ENCODE measurements at places on chromosomes 12 and 14.

- no peak for DNase-seq
Observed at GRCh38 chr12:106582249-106582591, 584 bp upstream of the RFX4 start.

- DNase-seq: peak; percentile 13
Observed at GRCh38 chr12:78864403-78864869, at the start of gene SYT1. SYT1 (plus strand) TSS chr12:78864774.

GRCh38 chr12:58291106-58291505 lies 349.7 kb downstream of the ATP23 start:
- no peak for DNase-seq

- no peak for DNase-seq
Observed at GRCh38 chr12:54984658-54985376, at the start of gene TESPA1. TESPA1 (minus strand) TSS chr12:54984762; CDS start chr12:54974562, 10,200 bp downstream.

- DNase-seq: peak; percentile 54
Observed at GRCh38 chr12:105420659-105421240, 90.3 kb downstream of the C12orf75 start.

GRCh38 chr12:54232790-54233189 lies 44.0 kb upstream of the SMUG1 start:
- DNase-seq: no peak

DNA sequence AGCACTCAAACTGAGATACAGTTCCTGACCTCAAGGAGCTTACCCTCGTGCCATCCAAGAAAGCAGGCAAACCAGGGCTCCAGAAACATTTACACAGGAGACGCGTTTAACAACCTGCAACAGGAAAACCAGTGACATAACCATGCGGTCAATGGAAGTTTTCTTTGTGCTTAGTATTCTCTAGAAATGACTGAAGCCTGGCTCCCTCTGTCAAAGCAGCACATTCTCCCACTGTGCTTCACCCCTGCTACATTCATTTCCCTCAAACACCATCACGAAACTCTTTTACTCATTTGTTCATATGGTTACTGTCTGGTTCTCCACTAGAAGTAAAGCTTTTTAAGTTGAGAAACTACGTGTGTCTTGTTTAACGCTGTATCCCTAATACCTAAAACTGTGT lies 161.3 kb upstream of the CCND2 start:
- DNase-seq: no peak

- DNase-seq: no peak
Observed at GRCh38 chr12:106600503-106600902, 17.7 kb downstream of the RFX4 start.

DNA sequence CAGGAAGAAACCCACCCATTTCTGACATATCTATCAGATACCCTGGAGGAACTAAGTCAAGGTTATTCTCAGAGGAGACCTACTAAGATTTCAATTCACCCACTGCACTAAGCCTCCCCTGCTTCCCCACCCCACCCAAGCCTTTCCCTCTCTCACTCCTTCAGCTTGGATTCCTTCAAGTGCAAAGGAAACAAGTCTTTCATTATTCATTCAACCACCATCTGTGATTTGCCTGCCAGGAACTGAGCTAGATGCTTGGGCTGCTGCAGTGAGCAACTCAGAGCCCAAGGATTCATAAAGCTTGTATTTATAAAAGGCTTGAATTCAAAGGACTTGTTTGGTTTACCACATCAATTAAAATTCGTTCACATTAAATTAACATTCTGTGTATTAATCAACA lies 161.3 kb downstream of the GXYLT1 start:
- no peak for DNase-seq

DNA sequence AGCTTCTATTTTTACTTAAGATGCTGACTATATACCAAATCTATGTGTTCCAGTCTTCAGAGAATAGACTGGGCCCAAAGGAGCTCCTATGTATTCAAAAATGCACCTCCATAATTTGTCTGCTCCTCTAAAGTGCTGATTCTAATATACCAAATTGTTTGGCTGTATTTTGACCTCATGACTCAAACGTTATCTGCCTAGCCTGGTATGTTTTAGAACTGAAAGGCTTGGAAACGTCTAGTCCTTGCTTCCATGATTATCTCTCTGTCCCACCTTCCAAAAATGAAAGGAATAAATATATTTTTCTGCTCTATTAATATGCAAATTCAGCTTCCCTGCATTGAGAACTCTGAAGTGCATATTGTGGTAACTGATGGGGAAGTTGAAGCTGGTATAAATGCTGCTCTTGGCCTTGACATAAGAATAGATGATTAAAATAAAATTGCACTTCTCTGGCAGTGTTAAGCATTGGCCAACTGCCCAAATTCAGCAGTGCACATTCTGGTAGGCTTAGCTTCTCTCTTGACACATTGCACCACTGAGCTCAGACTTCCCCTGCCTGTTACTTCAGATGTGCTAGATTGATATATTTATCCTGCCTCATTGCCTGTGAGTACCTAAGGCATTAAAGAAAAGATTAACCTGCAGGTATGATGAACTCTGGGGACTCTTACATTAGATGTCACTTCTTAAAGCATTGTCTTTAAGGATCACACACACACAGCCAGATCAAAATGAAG lies 882.3 kb downstream of the RPS29 start:
- no peak for DNase-seq

GRCh38 chr14:93702946-93703345 lies 85.3 kb downstream of the PRIMA1 start:
- no peak for DNase-seq

DNA sequence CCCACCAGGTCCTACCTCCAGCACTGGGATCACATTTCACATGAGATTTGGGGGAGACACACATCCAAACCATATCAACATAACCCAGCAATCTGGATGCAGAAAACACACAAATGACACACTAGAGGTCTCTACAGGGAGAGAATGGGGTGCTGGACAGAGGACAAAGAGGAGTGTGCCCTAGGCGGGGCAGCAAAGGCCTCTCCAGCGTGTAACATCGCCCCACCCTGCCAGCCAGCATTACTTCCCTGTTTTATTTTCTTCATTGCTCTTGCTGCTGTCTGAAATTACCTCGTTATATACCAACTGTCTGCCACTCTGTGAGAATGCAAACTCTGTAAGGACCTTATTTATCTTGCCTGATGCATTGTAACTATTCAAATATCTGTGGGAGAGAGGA lies 61.1 kb downstream of the RIMBP2 start:
- no peak for DNase-seq

- no peak for DNase-seq
Observed at GRCh38 chr14:23183479-23183878, at the start of gene SLC7A8. SLC7A8 (minus strand) TSS chr14:23183660; CDS start chr14:23182914, 746 bp downstream.

- no peak for DNase-seq
Observed at GRCh38 chr14:75905147-75905904, 76.5 kb downstream of the TGFB3 start.

DNA sequence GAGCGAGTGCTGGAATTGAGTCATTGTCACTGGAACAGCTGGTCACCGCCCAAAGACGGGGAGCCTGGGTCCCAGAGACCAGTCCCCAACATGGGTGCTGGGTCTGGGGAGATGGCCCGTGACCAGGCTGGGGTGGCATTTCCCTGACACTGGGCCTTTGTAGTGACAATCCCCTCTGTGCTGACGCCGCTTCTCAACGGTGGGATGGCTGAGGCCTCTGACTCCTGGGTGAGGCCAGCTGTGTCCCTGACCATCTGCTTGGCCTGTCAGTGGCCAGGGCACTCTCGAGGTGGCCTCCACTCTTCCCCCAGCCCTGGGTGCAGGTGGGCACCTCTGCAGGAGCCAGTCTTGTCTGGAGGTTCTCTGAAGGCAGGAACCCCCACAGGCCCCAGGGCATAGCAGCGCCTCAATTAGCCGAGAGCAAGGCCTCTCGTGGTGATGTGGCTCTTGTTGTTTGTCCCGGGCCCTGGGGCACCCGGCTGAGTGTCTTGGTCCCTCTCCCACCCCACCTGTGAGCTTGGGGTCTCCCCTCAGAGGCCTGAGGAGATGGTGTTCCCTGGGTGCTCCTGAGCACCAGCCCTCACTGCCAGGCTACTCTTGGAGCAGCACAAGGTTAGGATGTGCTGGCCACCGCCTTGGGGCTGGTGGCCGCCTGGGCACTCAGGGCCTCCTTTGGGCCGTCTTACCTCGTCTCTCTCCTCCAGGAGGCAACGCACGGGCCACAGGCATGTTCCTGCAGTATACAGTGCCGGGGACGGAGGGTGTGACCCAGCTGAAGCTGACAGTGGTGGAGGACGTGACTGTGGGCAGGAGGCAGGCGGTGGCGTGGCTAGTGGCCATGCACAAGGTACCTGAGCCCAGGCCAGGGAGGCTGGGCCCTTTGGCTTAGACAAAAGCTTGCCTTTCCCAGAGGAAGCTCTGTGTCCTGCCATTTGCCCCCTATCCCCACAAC lies 16.6 kb downstream of the ZFYVE21 start:
- DNase-seq: no peak

GRCh38 chr14:42869681-42870080 lies 1263.0 kb downstream of the LRFN5 start:
- no peak for DNase-seq

DNA sequence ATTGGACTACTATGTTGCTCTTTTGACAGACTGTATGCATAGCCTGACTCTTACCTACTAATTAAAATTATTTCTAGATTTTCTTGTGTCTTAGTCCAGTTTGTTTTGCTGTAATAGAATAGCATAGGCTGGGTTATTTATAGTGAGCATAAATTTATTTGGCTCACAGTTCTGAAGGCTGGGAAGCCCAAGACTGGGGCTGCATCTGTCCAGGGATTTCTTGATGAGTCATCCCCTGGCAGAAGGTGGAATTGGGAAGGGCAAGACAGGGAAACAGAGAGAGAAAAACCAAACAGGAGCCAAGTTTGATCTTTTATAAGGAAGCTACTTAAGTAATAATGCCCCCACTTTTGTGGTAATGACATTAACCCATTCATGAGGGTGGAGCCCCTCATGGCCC lies 759.2 kb upstream of the LRFN5 start:
- no peak for DNase-seq

DNA sequence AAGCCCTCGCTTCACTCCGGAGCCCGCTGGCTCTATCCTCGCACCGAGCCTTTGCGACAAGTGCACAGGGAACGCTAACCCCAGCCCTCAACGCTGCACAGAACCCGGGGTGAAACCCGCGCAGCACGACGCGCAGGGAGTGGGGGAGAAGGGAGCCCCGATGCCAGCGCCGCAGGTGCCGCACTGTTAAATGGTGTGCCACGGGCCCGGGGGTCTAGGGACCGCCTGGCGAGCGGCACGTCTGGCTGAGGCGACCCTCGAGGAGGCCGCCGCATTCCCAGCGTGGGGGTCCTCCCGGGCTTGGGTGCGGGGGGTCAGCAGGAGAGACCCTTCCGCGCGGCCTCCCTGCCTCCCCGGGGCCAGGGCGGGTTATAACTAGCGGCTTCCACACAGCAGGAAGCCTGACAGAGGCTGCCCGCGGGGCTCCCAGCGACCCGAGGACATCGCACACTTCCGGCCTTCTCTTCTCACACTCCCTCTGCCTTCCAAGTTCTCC lies 23.8 kb upstream of the LRTM2 start:
- DNase-seq: no peak

DNA sequence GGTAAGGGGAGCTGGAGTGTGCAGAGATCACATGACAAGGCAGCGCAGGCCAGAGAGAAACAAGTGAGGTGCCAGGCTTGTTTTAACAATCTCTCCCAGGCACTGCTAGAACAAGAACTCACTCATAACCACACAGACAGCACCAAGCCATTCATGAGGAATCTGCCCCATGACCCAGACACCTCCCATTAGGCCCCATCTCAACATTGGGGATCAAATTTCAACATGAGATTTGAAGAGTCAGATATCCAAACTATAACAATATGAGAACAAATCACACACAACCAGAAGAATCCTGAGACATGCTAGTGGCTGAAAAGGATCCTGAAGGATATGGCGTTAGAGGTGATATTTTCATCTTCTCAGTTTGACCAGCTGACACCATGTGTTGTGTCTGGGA lies 21.9 kb downstream of the OR6J1 start:
- no peak for DNase-seq

DNA sequence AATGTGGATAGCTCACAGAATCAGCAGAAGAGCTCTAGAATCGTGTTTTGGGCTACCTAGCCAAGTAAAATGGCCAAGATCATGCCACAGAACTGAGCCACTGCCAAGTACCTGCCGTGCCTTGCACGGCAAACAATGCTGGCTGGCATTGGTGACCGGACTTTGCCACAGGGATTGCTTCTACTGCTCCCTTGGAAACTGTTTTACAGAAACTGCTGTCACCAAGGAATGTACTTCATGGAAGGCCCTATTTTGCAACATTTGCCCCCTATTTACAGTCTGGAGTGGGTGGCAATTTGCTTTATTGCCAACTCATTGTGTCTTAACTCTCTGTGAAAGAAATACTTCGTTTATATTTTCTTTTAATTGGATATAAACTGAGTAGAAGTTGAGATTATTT lies 49.0 kb downstream of the BORCS5 start:
- DNase-seq: no peak

DNA sequence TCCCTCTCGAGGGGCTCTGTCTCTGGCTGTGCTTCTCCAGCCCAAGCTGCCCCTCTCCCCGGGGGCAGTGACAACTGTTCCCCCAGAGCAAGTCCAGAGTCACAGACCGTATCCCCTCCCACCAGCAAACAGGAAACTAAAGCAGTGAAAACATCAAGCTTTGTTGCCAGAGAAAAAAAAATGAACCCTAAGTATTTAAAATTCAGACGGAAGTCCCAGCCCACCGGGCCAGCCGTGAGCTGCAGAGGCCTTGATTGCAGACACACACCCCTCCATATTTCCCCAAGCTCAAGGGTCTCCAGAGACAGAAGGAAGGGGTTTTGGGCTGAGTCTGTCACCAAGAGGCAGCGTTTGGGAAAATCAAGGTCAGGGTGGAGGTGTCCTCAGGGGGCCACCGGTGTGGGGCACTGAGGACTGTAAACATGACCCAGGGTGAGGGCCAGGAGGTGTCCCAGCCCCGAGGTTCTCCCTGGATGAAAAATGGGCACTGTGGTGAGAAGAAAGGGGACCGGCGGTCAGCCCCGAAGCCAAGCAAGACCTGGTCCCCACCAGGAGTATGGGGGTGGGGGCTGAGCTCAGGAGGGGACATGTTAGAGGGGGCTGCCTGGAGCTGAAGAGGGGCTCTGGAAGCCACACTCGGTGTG lies 7.7 kb downstream of the PHETA1 start:
- DNase-seq: no peak

GRCh38 chr12:93851257-93851671 lies 174.1 kb downstream of the CRADD start:
- DNase-seq: no peak

DNA sequence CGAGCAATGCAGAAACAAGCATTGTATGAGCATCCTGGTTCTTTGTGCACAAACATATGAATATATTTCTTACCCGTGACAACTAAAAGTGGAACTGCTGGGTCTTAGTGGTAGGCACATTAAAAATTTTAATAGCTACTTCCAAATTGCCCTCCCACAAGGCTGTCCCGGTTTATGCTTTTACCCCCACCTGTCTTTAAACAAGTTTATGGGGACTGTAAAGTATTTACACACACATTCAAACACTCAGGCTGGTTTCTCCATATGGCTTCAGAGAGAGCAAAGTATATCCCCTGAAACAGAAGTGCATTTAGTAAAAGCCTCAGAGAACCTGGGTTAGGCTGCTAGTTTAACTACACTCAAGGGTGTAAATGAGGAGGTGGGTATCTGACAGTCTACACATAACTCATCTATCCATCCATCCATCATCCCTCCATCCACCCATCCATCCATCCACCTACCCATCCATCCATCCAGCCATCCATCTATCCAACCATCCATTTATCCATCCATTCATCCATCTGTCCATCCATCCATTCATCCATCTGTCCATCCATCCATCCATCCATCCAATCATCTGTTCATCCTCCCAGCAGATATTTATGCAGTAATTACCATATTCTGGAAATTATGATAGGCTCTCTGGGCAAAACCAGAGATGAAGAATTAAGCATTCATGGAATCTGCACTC lies 75.7 kb upstream of the DICER1 start:
- DNase-seq: no peak

- no peak for DNase-seq
Observed at GRCh38 chr14:43249116-43249515, 1258.0 kb downstream of the FSCB start.
